NCI-H774 (cell line): ENCODE measurements at places on chromosomes 5 and 9.

GRCh38 chr5:76625087-76625815, 2.0 kb upstream of the F2RL2 start:
- DNase-seq: no peak

DNA sequence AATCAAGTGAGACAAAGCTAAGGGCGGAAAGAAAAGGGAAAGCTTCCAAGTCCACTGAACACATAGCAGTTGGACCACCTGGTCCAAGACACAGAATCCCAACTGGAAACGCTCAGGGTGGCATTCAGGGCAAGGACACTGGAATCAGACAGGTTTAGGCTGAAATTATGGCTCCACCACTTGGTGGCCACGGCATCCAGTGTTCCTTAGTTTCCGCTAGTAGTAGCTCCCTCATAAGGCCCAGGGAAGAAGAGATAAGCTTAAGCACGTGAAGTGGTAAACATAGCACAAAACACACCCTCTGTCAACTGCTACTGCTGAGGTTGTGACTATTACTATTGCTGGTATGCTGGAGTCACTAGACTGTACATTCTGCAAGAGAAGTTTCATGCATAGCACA, 209.4 kb downstream of the GLIS3 start:
- no peak for DNase-seq

DNA sequence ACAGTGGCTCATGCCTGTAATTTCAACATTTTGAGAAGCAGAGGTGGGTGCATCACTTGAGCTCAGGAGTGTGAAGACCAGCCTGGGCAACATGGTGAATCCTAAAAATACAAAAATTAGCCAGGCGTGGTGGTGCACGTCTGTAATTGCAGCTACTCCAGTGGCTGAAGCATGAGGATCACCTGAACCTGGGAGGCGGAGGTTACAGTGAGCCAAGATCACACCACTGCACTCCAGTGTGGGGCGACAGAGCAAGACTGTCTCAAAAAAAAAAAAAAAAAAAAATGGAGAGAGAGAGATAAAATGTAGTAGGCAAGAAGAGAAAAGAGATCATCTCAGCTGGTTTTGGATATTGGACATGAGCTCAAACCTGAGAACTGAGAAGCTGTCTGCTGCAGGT, 23.7 kb upstream of the ZCCHC7 start:
- DNase-seq: no peak

DNA sequence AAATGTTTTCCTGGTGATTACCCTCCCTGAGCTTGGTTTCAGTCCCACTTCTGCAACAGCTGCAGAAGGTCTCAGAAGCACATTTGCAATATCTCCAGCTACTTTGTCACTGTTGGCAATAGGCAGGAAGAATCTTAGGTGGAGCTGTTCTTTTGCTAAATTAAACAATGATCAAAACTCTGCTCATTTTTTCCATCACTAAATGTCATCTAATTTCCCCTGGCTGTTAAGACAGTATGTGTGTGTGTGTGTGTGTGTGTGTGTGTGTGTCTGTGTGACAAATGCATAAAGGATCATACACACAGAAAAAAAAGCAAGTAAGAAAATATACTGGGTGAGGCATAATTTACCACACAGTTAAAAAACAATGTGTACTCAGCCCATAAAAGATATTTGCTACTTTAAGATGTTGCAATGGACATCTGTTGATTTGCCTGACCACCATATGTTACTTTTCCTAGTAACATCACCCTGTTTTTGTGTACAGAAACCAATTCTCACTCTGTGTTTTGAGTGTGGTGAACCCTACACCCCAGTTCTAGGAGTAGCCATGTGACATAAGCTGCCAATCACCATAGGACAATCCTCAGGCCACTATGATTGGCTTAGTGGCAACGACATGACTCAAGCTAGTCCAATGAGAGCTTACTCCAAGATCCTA, 572.6 kb upstream of the CLINT1 start:
- no peak for DNase-seq

DNA sequence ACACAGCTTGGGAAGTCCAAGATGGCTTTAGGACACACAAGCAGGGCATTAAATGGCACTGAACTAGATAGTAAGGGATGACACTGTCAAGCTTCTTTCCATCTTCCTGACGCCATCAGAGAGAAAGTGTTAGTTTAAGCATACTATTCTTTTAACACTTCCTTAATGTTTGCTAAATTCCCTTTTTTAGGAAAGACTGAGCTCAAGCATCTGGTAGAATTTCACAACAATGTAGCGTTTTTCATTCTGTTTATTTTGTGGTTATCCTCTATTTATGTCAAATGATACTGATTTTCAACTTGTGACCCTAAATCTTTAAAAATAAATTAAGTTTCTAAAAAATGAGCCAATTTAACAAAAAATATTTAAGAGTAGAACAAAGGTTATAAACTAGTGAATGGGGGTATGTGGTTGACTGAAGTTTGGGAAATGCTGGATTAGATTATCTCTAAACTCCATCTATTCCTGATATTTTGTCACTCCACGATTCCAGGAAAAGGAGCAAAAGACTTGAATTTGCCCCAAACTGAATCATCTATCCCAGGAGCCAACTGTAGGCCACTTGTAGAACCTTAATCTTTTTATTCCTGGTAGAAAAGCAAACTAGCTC, 147.4 kb upstream of the KLF9 start:
- no peak for DNase-seq

- DNase-seq: no peak
Observed at GRCh38 chr5:8676695-8677094, 807.7 kb downstream of the MTRR start.

- no peak for DNase-seq
Observed at GRCh38 chr9:130974697-130975096, 34.3 kb upstream of the LAMC3 start.

GRCh38 chr5:65961633-65962032, 35.3 kb downstream of the ERBIN start:
- no peak for DNase-seq

- no peak for DNase-seq
Observed at GRCh38 chr5:62627121-62627520, 48.5 kb downstream of the LRRC70 start.

DNA sequence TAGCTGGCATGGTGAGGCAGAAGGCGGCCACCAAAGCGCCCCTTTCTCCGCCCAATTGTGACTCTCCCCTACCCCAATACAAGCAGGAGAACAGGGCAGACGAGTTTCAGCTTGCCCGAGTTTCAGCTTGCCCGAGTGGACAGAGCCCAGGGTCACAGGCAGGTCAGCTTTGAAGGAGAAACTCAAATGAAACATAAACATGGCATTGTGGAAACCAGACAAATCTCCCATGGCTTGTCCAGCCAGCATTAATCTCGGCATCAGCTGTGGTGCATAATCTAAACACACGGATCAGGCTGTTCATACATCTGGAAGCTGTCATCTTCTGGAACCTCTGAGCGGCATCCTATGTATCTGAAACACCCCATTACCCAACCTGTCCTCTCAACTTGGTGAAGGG, 16.9 kb downstream of the PTCH1 start:
- DNase-seq: no peak
